ENCODE measurements at places on chromosomes 11 and 22.
A peak's percentile ranks its signal among the peaks of the same experiment; 100 is the strongest.

DNA sequence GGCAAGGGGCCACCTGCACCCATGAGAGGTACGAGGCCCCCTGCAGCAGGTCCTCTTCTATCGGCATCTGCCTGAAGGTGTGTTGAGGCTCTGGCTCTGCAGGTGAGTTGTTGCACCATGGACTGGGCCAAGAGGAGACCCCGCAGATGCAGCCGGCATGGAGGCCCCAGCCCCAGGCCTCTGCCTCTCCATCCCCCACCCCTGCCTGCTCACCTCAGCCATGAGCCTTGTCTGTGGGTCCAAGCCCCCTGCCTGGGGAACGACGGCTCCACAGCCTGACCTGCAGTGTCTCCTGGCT lies 1386.2 kb downstream of the BRD1 start:
- no peak for DNase-seq

DNA sequence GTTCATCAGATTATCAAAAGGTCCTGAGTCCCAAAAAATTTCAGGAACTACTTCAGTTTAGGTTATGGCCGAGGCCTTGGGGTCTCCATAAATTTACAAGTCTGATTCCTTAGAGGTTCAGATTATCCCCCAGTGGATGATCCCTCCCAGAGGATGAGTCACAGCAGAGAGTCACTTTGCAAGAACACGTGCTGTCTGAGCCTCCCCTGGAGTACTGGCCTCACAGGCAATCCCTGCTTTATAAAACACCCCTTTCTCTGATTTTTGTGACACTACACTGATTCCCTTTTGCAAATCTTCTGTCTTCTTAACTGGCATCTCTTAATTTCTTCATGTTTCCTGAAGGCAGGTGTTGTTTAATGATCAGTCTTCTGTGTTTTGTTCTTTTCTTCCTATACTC lies 45.3 kb downstream of the CCDC34 start:
- DNase-seq: no peak

GRCh38 chr11:122168218-122168617 lies 52.2 kb upstream of the BLID start:
- DNase-seq: no peak

DNA sequence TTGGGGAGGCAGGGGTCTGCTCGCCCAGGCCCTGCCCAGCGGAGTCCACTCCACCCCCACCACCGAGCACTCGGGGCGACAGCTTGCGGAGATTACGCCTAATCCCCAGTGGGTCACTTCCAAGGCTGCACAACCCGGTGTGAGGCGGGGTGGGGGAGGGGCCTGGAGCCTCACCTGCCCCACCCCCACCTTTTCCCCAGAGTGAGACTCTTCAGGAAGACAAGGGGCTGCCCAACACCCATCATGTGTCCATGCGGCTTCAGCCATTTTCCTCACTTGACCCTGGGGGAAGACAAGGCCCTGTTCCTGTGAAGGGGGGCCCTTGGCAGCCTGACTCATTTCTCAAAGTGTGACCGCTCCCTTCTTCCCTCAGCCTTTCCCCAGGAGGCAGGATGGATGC lies 12.5 kb downstream of the SYNGR1 start:
- DNase-seq: no peak

GRCh38 chr11:106397787-106398501 lies 320.5 kb downstream of the AASDHPPT start:
- DNase-seq: peak; percentile 27

DNA sequence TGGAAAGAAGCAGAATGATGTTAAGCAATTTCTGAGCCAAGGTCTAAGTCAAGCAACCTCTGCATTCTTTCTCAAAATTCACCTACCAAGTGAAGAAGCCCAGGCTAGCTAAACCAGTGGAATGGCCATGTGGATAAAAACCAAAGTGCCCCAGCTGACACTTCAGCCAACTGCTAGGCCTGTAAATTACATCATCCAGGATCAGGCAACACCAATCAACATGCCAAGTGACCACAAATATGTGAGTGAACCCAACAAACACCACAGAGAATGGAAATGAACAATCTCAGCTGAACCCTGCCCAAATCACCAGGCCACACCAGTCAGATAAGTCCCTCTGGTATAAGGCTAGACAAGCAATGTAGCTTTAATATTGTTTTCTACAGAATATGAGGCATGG lies 25.1 kb upstream of the FJX1 start:
- no peak for DNase-seq

DNA sequence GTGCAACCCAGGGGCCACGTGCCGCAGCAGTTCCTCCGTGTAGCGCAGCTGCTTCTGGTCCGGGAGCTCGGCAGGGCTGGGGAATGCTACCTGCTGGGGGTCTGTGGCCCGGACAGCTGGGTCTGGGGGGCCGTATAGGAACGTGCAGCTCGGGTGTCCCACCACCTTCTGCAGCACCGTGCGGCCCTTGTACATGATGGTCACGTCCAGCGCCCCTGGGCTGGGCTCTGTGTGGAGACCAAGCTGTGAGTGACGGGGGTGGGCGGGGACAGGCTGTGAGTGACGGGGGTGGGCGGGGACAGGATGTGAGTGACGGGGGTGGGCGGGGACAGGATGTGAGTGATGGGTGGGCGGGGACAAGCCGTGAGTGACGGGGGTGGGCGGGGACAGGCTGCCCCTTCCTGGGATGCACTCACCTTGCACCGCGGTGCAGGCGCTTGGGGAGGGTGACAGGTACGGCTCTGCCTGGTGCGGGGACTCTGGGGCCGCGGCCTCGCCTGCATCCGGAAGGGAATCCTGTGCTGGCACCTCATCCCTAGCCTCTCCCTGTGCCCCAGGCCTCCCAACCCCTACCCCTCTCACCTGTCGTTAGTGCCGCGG lies 2.3 kb downstream of the IRF7 start:
- DNase-seq: peak; percentile 92

- peak; percentile 74 for DNase-seq
Observed at GRCh38 chr22:35150183-35151107, 84.5 kb downstream of the ISX start.

- no peak for DNase-seq
Observed at GRCh38 chr11:35218956-35219355, 80.0 kb downstream of the CD44 start.

DNA sequence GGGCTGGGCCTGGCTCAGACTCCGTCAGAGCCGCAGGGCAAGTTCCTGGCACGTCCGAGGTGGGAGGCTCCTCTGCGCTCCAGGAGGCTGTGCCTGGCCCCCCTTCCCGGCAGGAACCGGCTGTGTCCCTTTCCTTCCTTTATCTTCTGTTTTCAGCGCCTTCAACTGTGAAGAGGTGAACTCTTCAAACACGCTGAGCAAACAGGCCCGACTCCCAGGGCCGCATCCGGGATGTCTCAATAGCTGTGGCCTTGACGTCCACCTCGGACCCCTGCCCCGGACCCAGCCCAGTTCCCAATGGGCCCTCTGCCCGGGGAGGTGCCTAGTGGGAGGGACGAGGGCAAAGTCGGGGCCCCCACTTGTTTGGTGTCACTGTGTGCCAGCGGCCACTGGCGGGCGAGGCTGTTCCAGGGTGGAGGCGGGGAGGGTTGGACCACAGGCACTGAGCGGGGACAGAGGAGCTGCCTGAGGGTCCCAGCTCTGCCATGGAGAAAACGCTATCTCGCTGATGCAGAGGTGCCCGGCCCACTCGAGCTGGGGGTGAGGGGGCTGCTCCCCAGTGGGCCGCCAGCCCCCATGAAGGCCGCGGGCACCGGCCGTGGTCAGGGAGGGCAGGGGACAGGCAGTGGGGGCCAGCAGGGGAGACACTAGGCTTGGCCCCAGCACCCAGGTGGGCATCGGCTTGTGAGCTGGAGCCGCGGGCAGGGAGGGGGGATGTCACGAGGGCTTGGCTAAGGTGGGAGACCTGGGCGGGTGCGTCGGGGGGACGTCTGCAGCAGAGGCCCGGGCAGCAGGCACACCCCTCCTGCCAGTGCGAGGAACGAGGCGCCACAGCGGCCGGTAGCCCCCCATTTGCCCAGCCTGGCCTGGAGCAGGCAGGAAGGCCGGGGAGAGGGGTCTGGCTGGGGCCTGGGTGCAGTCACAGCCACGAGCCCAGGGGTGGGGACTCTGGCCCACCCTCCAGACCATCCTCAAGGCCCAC lies 2.7 kb upstream of the MUC5B start:
- DNase-seq: no peak

- no peak for DNase-seq
Observed at GRCh38 chr11:134052988-134053945, 15.6 kb upstream of the JAM3 start.

- peak; percentile 13 for DNase-seq
Observed at GRCh38 chr11:120385110-120385509, 48.9 kb downstream of the ARHGEF12 start.

Measured in neural progenitor cell (in vitro differentiated cells).